ENCODE measurements at places on chromosomes 6 and 20.

DNA sequence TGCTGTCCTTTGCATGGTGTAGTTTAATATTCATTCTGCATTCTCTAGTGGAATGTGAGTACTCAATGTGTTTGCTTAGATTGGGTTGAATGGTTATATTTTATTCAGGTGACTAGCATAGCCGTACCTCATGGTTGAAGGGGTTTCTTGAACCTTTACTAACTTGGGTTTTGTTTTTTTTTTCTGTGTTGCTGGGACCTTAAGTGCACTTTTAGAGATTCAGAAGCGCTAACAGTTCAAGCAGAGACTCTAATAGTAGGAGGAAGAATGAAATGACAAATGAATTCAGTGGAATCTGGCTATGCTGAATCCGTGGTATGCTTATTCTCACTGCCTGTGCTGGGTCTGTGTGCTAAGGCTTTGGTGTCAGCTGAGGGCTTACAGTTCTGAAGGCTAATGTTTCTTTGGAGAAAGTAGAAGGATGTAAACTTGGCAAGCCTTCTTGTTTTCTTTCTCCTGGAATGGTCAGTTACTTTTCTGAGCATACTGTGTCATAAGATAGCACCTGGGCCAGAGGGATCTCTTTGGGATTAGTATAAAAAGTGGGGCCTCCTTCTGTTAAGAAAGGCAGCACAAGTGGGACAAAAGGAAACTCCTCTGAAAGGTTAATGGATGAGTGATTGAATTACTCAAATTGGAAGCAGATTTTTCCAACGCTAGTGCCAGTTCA, 28.7 kb downstream of the RNF144B start:
- DNase-seq = no peak

DNA sequence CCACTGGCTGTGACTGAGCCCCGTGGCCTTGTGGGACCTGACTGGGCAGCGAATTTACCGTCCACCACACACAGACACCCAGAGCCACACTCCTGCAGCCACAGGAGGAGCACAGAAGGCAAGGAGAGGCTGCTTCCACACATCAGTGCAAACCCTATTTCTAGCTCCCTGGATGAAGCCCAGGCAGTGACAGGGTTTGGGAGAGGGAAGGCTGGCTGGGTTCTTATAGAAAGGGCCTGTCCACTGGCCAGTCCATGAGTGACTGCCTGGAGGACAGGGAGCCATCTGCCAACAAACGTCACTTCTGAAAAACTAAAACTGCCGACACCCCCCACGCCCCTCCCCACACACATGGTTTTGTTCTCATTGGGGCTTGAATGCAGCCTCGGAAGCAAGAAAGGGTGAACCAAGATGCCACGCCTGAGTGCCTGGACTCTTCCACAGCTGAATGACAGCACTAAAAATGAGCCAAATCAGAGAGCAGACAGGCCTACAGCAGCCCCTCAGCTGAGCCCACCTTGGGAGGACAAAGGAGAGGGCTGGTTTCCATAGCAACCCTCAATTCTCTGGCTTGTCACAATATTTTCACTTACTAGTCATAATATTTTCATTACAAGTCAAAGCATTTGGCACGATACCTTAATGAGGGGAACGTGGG, 38.4 kb downstream of the RRBP1 start:
- no peak for DNase-seq

DNA sequence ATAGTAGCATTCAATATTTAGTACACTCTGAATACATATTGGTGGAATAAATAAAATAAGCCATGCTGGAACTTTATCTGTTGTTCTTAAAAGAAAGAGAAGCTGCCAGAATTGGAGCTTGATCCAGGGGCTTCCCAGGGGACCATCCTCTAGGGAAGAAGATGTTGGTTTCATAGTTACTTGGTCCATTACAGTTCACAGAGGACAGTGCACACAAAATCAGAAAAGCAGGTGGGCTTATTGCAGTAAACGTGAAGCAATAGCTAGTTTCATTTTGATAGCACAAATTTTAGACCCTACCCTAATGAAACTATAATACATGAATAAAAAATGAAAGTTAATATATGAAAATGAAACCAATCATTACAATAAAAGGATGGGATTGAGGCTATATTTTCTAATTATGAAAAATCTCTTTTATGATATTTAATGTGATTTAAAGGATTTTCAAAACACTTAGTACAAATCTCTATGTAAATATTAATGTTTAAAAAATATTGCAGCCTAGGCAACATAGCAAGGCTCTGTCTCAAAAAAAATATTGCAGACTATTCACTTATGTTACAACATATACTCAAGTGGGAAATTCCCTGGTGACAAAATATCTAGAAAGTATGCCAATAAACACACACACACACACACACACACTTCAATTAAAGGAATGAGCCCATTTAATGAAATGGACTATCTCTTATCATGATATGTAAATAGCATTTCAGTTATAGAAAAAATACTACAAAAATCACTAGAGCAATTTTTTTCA, 227.0 kb upstream of the MARCKS start:
- DNase-seq = no peak

GRCh38 chr20:5480824-5481600, 164.3 kb upstream of the PROKR2 start:
- no peak for DNase-seq

- DNase-seq = no peak
These were observed 70.8 kb downstream of the FOXA2 start for GRCh38 chr20:22513574-22513973.

All from activated naive CD8-positive, alpha-beta T cell treated with anti-CD3 and anti-CD28 coated beads, Interleukin-2, amount 50 U/mL, for 24 hours (primary cell).